ENCODE measurements at places on chromosomes 11 and 22. TPM values are rescaled to one million over a fixed set of nuclear protein-coding genes. Genes with fewer than 3 reads are reported as not detected.
A peak's percentile ranks its signal among the peaks of the same experiment; 100 is the strongest.

DNA sequence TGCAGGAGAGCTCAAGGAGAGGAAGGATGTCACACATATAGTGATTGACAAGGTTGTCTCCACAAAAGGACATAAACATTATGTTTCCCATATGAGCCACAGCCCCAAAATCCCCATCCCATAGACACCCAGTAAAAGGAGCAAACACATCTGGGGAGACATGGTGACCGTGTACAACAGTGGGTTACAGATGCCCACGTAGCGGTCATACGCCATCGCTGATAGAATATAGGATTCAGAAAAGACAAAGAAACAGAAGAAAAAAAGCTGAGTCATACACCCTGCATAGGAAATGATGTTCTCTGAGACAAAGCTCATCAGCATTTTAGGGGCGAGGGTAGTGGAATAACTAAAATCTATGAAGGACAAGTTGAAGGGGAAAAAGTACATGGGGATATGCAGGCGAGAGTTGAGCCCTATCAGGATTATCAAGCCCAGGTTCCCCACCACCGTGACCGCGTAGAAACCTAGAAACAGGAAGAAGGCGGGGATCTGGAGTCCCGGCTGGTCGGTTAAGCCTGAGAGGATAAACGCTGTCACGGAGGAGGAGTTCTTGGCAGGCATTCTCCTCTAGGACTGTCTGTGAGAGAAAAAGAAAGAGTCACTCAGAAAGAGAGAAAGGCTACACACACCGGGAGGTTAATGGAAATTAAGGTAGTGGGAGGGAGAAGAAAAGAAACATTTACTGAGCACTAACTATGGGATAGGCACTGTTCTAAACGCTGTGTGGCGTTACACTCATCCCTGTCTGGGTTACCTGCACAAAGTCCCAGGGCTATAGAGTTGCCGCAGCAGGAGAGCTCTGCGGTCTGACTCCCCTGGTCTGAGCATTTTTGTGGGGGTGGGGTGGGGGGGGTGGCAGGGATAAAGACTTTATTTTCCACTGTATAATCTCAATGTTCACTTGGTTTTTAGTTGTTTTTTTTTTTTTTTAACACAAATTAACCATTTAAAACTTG, 36.1 kb upstream of the OR8B8 start:
- no peak overlapping the region for H3K27ac ChIP-seq
- no peak overlapping the region for H3K4me3 ChIP-seq
- H3K36me3 ChIP-seq, result no peaks in the 10 kb centered on the region
- no peaks in the 10 kb centered on the region for H3K4me1 ChIP-seq

DNA sequence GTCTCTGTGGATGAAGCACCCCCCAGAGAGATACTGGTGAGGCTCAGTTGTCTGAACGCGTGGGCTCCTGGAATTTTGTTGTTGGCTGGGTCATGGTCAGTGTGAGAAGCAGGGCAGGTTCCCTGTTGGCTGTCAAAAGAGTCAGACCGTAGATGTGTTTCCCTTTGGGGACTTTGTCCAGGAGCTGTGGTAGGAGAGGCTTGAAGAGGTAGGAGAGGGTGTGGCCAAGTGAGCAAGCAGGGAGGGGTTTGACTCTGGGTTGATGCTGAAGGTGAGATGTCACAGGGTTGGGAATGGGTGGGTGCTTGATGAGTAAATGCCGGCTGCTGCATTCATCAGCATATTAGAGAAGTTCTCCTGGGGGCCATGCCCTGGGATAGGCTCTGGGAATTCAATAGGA, 803.2 kb downstream of the TBC1D22A start:
- H3K4me3 ChIP-seq, result no peak overlapping the region
- H3K4me1 ChIP-seq, result peaks cover 5% of the 10 kb centered on the region
- no peak for DNase-seq

GRCh38 chr11:126293726-126294125, 10.1 kb upstream of the DCPS start:
- no peak overlapping the region for H3K4me3 ChIP-seq
- H3K4me1 ChIP-seq, result no peaks in the 10 kb centered on the region
- no peaks in the 10 kb centered on the region for H3K36me3 ChIP-seq
- no peaks in the 10 kb centered on the region for H3K27me3 ChIP-seq
- H3K27ac ChIP-seq, result no peak overlapping the region

- no peaks in the 10 kb centered on the region for H3K27me3 ChIP-seq
- no peaks in the 10 kb centered on the region for H3K36me3 ChIP-seq
- DNase-seq, result no peak
- H3K4me3 ChIP-seq, result no peak overlapping the region
These were observed 128.6 kb upstream of the DDI1 start for GRCh38 chr11:103907548-103908455.

DNA sequence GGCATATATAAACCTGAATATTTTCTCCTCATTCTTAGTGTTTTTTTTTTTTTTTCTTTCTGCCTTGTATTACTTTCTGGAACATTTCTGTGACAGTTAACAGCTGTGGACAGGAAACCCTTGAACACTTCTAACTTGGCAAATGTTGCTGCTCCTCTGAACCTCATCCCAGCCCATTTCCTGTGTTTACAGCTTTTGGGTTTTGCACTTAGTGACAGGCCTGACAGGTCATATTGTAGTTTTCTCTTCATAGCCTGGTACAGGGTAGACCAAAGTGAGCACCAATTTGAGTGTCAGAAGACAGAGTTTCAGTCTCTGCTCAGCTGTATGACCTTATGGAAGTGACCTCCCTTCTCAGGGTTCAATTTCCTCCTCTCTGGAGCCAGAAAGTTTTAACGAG, 91.6 kb downstream of the STIM1 start:
- H3K27ac ChIP-seq, result peak overlapping the region; percentile 68
- H3K4me1 ChIP-seq, result peaks cover 44% of the 10 kb centered on the region
- no peaks in the 10 kb centered on the region for H3K27me3 ChIP-seq
- no peak for DNase-seq
- no peak overlapping the region for H3K4me3 ChIP-seq

GRCh38 chr11:96036863-96037262, 113.0 kb upstream of the MTMR2 start:
- no peaks in the 10 kb centered on the region for H3K36me3 ChIP-seq
- H3K27me3 ChIP-seq, result no peaks in the 10 kb centered on the region
- no peak overlapping the region for H3K4me3 ChIP-seq
- H3K27ac ChIP-seq, result no peak overlapping the region
- no peak for DNase-seq

GRCh38 chr11:44939673-44940395, 10.8 kb downstream of the TP53I11 start:
- H3K4me3 ChIP-seq, result no peak overlapping the region
- peaks cover 2% of the 10 kb centered on the region for H3K4me1 ChIP-seq
- DNase-seq, result no peak
- no peaks in the 10 kb centered on the region for H3K27me3 ChIP-seq

Gene SMCO4
- total RNA-seq, result 15.4 TPM

Gene FADS2
- total RNA-seq, result 26.6 TPM

Gene RIMBP3C
- total RNA-seq, result 0.07 TPM

Data from ovary (tissue), 10 donors.